ENCODE measurements at places on chromosomes 11 and 22.

DNA sequence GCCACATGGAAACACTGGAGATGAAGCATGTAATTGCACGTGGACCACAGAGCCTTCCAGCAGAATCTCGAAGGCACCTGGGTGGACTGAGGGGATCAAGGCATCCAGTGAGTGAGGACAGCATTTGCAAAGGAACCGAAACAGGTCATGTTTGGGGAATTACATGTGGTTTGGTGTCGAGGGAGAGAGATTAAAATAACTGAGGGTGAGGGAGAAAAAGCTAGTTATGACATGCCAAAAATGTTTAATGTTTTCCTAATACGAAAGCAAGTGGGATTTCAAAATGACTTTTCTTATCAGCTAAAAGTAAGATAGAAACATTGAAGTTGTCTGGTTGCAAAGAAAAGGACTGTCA lies 157.1 kb downstream of the BLID start:
- peak; percentile 58 for DNase-seq

DNA sequence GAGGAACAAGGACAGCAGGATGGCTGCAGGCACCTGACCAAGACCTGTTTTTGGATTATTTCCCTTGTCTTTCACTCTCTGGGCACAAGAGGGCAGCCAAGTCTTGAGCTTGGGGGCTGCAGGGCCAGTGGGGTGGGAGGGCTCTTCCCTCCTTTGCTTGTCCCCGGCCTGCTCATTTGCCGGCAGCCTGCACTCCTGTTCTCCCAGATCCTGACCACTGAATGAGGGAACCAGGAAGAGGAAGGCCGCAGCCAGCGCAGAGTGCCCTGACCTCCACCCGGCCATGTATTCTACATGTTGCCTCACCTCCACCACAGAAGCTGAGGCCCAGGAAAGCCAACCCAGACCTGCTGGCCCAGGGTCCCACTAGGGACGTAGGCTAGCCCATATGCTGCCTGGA lies 15.5 kb upstream of the NNMT start:
- DNase-seq: peak; percentile 89

- no peak for DNase-seq
These were observed 62.2 kb downstream of the CLMP start for GRCh38 chr11:123132881-123133280.

GRCh38 chr11:44407211-44407996 lies 97.5 kb upstream of the ALX4 start:
- no peak for DNase-seq

DNA sequence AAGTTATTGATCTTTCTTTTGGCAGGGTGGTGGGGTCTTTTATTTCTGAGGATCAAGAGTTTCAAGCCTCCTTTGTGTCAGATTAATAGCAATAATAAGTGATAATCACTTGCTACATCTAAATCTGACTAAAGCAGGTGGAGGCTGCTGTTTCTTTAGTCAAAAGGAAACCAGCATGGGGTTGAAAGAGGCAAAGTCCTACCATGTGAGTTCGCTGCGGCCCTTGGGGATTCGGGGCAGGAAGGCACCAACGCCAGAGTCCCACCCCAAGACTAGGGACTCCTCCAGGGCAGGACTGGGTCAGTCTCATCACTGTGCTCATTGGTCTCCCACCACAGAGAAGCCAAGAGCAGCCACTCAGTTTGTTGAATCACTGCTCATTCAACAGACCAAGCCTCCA lies 73.0 kb downstream of the TENM4 start:
- no peak for DNase-seq

GRCh38 chr22:23527971-23528740 lies 51.9 kb downstream of the IGLL1 start:
- DNase-seq: no peak

GRCh38 chr11:125335106-125335505 lies 161.0 kb downstream of the FEZ1 start:
- DNase-seq: no peak

GRCh38 chr22:50360578-50360977 lies 17.5 kb downstream of the PPP6R2 start:
- no peak for DNase-seq

- no peak for DNase-seq
These were observed 77.5 kb upstream of the PITPNB start for GRCh38 chr22:27996529-27996925.

DNA sequence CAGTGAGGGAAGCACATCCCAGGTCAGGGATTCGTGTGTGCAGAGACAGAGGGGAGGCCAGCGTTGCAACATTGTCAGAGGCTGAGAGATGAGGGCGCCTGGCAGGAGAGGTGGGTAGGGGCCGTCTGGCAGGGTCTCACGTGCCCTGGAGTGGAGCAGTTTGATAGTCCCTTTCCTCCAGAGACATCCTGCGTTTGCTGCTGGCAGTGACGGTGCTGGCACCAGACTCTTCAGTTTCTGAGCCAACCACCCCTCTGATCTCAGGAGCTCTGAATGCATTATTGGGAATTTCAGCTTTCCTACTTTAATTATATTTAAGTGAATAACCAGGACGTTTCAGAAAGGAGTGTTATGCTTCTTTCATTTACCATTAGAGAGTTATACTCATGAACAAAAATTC lies 136.5 kb downstream of the WNT7B start:
- no peak for DNase-seq

DNA sequence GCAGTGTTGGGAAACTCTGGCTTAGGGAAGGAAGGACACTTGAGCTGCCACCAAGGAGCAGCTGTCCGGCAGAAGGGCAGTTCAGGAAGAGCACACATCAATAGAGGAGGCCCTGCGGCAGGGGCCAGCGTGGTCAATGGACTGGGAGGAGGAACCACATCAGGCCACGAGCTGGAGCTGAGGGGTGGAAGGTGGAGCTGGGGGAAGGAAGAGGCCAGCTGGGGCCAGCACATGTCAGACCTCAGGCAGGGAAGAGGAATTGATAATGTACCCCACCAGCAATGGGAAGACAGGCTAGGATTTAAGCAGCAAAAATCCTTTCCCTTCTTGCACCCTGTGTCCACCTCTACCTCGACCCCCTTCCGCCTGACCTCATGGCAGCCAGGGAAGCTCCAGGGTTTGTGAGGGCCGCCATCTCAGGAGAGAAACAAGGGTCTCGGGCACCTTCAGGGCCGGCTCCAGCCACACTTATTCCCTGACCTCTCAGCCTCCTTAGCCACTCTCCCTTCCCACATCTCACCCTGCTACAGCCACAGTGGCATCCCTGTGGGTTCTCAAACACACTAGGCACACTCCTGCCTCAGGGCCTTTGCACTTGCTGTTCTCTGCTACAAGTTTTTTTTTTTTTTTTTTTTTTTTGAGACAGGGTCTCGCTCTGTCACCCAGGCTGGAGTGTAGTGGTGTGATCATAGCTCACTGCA lies 157.8 kb upstream of the GRK3 start:
- DNase-seq: no peak

GRCh38 chr11:59196777-59197176 lies 15.9 kb downstream of the MPEG1 start:
- DNase-seq: no peak

DNA sequence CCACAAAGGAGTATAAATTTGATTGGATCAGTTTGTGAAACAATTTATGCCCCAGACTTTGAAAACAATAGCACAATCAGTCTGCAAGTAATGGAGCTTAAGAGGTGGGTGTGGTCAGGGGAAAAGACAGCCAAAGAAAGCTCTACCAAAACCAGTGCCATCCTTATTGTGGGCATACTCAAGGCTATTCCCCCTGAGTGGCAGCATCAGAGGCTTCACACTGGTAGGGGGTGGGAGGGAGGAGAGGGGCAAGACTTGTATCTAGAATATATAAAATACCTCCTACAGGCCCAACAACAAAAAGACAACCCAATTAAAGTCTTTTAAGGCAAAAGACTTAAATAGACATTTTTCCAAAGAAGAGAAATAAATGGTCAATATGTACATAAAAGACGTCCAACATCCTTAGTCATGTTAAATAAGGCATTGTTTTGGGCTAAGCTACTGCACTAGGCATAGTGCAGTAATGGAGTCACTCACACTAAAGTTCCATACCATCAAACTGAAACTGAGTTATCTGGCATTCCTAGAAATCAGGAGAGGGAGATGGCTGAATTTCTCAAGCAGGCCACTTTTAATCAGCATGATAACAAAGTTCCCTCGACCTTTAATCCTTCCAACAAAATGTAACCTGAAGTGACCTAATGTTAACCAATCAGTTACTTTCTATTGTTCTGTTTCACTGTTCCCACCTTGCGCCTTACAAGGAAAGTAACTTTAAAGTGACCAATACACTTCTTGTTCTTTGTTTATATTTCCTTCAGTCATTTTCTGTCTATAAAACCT lies 24.8 kb downstream of the NARS2 start:
- no peak for DNase-seq

DNA sequence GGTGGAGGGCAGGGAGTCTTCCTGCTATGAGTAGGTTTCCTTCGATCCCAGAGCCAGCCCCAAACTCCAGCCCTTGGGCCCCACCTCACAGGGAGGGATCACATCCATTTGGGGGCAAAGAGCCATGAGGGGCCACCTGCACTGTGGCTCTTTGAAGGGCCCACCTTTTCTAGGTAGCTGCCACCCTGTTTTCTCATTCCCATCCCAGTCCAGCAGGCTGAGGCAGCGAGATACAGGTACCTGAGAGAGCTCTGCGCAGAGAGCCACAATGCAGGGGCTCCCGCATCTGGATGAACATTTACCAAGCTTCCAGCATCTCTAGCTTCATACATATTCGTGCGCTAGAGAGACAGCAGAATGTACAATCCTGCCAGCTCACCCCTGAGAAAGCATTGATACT lies 16.3 kb downstream of the FXYD6 start:
- DNase-seq: no peak

DNA sequence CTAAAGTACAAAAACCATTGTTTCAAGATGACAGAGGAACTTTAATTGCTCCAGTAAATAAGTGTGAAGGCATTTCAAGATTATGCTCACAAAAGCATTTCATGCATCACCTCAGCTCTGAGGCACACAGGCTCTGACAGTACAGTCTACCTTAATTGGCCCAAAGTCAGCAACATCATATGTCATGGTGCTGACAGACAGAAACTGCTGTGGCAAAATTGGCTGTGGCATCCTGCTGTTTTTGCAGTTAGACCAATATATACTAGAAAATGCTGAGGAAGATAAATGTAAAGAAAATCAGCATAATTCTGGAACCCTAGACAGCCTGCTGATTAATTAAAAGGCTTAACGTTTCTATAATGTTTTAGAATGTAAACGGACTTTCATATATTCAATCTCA lies 34.9 kb upstream of the PPP2R1B start:
- DNase-seq: no peak

GRCh38 chr11:88068848-88069554 lies 106.2 kb downstream of the RAB38 start:
- no peak for DNase-seq

- DNase-seq: no peak
These were observed 61.6 kb upstream of the SLC17A6 start for GRCh38 chr11:22276535-22276934.

DNA sequence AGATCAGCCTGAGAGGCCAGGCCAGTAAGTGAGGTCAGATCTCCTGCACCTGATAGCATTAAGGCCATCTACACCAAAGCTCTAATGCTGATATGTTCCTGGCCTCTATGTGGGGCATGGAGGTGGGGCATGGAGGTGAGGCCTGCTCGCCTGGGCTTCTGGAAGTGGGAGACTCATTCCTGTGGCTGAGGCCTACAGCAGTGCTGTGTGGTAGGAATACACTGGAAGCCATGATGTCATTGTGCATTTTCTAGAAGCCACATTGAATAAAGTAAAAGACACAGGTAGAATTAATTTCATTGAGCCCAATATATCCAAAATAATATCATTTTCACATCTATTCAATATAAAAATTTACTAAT lies 2.7 kb downstream of the PNPLA3 start:
- DNase-seq: no peak

DNA sequence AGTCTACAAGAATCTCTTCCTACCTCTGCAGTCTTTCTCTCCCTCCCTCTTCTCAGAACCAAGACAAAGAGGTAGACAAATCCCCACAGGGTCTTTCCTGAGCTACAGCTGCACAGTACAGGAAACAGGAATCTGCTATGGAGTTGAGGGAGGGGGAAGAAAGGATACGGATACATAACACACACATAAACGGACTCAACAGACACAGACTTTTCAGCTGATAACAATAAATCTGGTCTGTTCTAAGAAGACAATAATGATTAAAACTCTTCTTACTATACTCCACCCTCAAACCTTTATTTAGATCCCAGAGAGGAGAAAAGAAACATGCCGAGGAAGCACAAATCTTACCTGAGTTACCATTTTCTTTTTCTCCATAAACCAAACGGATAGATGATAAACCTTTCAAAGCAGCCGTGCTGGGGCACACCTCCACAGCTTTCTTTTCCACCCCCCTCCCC lies 122.2 kb downstream of the APOL5 start:
- peak; percentile 20 for DNase-seq

GRCh38 chr11:128948583-128948982 lies 5.9 kb upstream of the TP53AIP1 start:
- DNase-seq: no peak

GRCh38 chr11:63907063-63907462 lies 9.9 kb downstream of the RCOR2 start:
- no peak for DNase-seq

- no peak for DNase-seq
These were observed 30.6 kb upstream of the ROBO3 start for GRCh38 chr11:124834526-124835180.

Data from fibroblast of skin of abdomen (primary cell).